Stimulated activated effector memory CD8-positive, alpha-beta T cell treated with anti-CD3 and anti-CD28 coated beads, Interleukin-12 subunit alpha, Interleukin-12 subunit beta, amount 100 ng/mL, for 72 hours (primary cell): ENCODE measurements at places on chromosomes 1 and 21.

- no peak for DNase-seq
Measured at GRCh38 chr1:50666849-50667248, 243.6 kb upstream of the DMRTA2 start.

- DNase-seq: no peak
Measured at GRCh38 chr21:31234936-31235335, 109.1 kb downstream of the TIAM1 start.

GRCh38 chr1:94125551-94126514 lies 4.9 kb upstream of the ABCA4 start:
- no peak for DNase-seq

GRCh38 chr1:240189386-240189989 lies 97.8 kb downstream of the FMN2 start:
- DNase-seq: no peak

DNA sequence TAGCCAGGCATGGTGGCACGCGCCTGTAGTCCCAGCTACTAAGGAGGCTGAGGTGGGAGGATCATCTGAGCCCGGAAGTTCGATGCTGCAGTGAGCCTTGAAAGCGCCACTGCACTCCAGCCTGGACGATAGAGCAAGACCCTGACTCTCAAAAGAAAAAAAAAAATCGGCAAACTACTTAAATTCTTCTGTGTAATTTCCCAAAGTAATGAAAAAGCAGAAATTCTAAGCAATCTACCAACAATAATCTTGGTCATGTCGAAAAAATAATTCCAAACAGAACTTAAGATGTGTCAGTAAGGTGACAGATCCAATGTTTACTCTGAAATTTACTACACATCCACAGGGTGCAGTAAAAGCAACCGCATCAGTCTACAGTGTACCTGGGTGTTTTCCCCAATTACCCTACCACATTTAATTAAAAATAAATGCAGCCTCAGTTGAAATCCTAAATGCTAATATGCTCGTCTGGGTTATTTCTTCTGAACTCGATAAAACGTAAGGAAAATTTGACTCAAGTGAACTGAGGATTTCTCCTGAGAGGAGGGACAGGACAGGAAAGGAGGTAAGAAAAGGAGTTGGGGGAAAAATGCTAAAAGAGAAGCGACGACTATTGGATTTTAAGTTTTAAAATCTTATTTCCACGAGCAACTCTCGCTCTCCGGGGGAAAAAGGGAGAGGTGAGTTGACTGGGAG lies 801 bp downstream of the EPRS1 start:
- DNase-seq: no peak

DNA sequence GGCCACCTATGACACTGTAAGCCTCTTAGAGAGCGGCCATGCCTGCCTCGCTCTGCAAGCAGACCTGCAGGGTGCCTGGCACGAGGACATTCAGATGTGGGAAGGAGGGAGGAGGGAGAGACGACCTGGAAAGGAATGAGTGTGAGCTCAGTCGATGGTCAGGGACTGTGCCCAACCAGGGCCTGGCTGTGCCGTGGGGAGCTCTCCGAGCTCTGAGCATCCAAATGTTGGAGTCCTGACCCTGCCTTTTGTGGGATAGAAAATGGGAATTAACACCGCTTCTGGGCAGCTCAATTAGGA lies 7.3 kb downstream of the CSTB start:
- no peak for DNase-seq

DNA sequence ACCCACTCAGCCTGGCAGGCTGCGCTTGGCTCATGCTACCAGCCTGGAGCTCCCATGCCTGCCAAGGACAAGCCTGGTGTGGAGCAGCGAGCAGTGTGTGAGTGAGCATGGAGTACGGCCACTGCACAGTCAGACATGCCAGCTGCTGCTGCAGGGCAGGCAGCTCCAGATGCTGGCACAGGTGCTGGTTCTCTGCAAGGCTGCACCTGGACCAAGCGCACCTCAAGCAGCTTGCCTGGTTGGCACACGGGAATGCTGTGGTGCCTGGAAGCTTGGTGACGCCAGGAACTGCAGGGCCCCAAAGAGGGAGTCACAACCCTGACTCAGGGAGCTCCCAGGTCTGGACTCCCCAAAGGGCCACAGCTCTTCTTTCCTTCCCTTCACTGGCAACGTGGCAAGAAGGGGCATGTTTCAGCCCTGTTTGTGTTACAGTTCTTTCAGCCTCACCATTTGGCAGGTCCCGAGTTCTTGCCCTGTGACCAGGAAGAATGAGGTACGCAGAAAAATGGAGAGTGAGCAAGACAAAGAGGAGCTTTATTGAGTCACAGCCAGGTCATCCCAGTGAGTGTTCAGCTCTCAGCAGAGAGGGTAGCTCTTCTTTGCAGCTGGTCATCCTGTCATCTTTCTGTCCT lies 26.1 kb downstream of the ACOT7 start:
- no peak for DNase-seq

DNA sequence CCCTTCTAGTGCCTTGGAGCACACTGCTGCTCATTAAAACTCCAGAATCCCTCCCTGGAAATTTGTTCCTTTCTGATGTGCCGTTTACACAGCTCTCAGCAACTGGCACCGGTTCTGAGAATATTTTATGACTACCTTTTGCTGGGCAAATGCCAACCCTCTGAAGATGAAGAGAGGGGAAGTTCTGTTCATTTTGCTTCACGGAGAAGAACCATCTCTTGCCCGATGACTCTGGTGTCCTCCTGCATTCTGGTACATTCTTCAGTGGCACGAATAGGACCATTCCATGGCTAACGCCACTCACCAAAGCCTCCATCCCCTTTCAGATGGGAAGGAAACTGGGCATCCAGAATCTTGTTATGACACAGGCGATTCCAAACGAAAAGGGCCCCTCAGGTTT lies 96.2 kb upstream of the SIM2 start:
- DNase-seq: no peak

GRCh38 chr1:206606867-206607266 lies 5.4 kb downstream of the EIF2D start:
- no peak for DNase-seq

DNA sequence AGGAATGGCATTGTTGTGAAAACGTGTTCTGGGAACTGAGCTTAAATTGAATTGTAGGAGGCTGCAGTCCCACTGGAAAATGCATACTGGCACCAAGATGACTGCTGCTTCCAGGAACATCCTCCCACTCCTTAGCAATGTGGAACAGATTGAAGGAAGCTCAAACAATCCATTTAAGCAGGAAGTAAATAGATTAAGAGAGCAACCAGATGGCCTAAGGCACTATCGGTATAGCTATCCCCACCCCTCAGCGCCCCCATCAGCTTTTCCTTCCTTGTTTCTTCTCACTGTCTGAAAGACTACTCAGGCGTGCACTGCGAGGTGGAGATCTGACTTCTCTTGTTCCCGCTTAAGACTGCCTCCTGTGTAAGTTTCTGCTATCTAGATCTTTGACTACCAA lies 4.0 kb upstream of the IFI16 start:
- DNase-seq: no peak

- DNase-seq: no peak
Measured at GRCh38 chr1:119409731-119410130, 5.2 kb upstream of the HSD3B2 start.

DNA sequence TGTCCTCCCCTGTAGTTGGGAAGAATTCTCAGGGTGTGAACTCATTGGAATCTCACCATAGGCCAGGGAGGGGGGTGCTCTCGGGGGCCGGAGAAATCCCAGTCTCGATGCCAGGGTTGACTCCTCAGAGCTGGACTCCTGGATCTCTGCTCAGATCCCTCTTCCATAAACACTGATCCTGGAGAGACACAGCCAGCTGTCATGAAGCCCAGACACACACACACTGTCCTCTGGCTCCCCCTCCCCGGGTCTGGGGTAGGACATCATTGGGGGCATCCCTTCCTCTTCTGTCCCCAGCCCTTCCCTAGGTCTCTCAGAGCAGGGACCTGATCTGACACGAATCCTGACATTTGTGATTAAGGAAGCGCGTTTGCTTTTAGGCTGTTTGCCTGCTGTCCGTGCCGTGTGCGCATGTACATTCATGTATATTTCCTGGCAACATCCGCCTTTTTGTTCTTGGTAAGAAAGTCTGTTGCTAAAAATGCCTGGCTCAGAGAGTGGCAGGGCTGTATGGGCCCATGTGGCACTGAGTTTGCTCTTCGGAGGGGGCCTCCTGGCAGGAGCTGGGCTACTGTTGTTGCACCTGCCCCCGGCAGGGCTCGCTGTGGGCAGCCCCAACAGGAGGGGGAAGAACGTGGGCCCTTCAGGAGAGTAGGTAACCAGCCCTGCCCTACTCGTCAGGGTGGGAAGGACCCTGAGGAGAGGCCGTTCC lies 45.4 kb upstream of the SELENON start:
- no peak for DNase-seq

- DNase-seq: no peak
Measured at GRCh38 chr1:107286125-107286524, 145.3 kb downstream of the NTNG1 start.

- no peak for DNase-seq
Measured at GRCh38 chr1:6909401-6909800, 124.1 kb downstream of the CAMTA1 start.

DNA sequence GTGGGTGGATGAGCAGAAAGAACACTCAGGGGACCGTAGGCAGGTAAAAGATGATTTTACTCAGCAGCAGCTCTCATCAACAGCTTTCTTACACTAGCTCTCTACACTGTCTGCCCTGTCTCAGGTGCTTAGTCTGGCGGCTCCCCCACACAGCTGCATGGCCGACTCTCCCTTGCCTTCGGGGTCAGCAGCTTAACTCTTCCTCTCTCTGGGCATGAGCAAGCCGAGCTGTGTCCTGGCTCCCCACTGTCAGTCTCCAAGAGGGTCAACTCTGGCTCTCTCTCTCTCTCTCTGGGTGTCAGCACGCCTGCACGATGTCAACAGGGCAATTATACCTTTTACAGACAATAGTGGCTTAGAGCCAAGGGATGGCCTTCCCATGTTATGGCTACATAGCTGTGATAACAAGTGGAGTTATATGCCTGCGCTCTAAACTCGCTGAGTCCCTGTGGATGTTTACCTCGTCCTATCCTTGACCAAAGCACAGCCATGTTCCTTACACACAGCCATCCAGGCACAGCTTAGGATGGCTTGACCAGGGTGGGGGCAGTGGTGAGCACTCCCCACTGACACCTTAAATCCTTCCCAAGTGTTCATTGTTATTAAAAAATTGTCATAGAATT lies 3.1 kb upstream of the BCL10 start:
- DNase-seq: no peak

DNA sequence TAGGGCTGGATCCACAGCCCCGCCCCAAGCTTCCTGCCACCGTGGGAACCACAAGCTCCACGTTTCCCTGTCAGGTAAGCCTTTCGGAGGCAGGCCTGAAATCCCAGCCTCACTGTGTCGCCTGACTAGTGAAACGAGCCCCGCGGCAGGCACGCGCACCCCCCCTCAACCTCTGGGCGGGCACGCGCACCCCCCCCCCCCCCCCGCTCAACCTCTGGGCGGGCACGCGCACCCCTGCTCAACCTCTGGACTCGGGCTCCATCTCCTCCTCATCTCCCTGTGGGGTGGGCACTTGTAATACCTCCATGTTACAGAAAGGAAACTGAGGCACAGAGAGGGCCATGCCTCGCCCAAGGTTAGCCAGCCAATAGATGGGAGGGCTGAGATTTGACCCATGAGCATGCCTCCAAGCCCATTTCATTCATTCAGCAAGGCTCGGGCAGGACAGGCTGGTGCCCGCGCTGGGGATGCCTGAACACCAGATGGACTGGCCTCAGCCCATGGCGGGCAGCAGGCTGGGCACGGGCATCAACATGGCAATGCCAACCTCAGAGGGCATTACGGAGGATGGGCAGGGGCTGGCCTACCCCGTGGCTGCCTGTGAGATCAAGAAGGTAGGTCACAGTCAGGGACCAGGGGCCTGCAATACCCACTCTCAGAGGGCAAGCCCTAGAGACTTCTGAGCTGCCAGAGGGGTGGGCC lies 4.7 kb downstream of the CFAP410 start:
- DNase-seq: no peak

DNA sequence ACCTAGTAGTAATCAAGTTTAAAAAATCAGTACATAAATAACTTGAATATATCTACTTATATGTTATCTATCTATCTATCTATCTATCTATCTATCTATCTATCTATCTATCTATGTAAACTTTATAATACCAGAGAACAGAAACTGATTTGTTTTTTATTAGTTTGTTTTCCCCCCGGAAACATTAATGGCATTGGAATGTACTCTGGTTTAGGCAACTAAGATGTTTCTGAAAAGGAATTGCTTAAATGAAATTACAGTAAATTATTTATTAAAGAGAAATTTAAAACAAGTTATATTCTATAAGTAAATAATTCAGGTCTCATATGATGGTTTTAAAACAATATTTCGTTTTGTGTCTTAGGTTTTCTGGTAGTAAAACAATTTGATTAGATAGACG lies 681.0 kb upstream of the ADAMTS5 start:
- DNase-seq: no peak

DNA sequence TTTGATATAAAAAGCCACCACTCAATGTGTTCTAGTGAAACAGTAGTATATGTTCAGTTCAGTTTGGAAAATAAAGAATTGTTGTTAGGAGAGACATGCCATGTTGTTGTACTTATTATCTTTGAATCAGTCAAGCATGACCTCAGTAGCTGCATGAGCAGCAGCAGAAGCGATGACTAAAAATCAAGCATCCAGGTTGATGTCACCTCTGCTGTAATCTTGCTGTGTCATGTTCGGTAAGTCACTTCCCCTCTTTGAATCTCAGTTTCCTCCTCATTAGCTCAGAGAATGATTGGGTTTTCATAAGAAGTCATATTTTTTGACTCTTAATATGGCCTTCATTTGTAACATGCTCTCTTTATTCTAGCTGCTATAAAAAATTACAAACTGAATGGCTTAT lies 428.4 kb upstream of the B3GALT2 start:
- DNase-seq: no peak

- DNase-seq: no peak
Measured at GRCh38 chr1:58119971-58120370, 426.6 kb downstream of the OMA1 start.

- DNase-seq: no peak
Measured at GRCh38 chr1:93839307-93839706, 39.7 kb downstream of the DNTTIP2 start.

DNA sequence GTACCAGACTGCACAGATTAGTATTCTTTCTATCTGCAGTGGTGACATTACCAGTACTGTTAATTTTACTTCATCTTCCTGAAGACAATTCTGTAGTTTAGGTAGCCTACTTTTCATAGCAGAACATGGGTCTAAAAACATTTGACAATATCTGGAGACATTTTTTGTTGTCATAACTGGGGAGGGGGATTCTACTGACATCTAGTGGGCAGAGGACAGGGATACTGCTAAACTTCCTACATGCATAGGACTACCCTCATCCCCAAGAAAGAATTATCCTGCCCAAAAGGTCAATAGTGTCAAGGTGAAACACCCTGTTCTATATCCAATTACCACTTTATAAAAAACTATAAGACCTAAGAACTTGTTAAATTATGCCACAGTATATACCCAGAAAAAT lies 3.4 kb upstream of the ARHGAP29 start:
- no peak for DNase-seq

- no peak for DNase-seq
Measured at GRCh38 chr1:32859915-32860314, 10.8 kb downstream of the FNDC5 start.

GRCh38 chr1:7432102-7432899 lies 338.8 kb upstream of the VAMP3 start:
- DNase-seq: no peak
